ENCODE measurements at places on chromosomes 16 and 17.

- DNase-seq: no peak
Measured at GRCh38 chr16:85240982-85241924, 129.0 kb upstream of the CIBAR2 start.

GRCh38 chr16:76346210-76346609 is 69.0 kb downstream of the CNTNAP4 start:
- DNase-seq: no peak

DNA sequence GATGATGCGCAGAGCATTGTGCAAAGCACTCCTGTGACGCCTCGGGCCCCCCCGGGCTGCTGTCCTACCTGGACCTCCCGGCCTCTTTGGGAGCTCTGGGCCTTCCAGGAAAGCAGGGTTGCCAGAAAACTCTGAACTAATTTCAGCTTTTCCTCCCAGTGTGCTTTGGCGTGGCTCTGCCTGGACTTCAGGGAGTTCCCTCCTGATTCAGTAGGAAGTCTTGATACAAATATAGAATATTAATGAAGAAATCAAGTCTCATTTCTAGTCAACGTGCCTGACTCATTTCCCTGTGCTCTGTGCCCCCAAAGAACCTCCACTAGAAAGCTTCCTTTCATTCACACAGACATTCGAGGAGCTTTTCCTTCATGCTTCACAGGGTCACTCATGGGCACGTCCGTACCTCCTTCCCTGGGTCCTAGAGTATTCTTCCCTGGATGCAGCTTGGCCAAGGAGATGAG is 84.0 kb upstream of the NOL11 start:
- DNase-seq: peak; percentile 97

GRCh38 chr16:88375996-88376834 is 6.5 kb upstream of the ZNF469 start:
- no peak for DNase-seq

- DNase-seq: no peak
Measured at GRCh38 chr17:45130681-45131615, 1.4 kb downstream of the PLCD3 start.

DNA sequence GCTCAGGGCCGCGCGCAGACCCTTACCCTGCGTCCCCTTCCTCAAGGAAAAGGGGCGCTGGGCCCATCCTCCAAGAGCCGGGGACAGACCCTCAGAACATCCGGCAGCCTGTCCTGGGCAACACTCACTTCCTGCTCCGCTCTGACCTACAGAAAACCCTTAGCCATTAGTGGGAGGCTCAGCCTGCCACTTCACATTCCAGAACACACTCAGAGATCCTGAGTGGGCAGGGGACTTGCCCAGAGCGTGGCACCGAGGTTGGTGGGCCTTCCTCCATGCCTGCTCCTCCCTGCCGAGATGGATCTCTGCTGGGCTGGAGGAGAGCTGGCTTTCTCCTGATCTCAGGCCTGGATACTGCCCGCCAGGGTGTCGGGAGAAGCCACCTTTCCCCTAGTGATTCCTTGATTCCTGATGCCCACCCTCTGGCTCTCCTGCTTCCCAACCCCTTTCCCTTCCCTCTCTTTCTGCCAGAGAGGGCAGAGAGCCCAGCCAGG is 1.5 kb downstream of the SCARF1 start:
- DNase-seq: peak; percentile 67

GRCh38 chr16:88939245-88939971 is 37.6 kb downstream of the CBFA2T3 start:
- no peak for DNase-seq

DNA sequence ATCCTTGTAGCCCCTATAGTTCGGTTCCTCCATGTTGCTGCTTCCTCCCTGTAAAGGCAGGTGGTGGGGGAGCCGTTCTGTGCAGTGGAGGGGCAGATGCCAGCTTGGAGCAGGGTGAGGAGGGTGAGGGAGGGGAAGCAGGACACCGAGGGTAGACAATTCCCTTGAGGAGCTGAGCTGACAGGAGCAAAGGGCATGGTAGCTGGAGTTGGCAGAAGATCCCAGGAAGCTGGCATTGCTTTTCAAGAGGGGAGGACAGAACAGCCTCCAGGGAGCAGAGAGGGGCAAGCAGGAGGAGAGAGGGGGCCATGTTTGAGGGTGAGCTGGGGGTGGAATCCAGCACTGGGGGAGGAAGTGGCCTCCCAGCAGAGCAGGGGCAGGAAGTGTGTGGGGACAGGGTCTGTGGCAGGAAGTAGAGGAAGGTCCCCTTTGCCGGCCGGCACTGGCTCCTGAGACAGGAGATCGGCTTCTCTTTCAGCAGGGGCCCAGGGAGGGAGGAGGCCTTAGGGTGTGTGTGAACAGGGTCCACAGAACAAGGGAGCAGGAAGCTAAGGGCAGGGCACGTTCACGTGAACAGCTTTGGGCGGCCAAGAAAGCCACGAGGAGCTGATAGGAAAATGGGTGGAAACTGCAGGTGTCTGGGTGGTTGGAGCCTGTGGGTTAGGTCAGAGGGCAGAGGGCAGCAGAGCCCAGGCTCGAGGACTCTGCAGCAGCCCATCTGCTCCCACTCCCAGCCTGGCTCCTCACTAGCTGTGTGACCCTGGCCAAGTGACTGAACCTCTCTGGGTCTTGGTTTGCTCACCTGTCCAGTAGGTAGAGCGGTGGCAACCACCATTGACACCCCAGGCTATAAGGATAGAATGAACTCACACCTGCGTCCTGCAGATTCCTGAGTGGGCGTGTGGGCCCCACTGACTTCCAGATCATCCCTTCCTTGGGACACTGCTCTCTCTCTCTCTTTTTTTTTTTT is 17.5 kb upstream of the SPNS2 start:
- no peak for DNase-seq

DNA sequence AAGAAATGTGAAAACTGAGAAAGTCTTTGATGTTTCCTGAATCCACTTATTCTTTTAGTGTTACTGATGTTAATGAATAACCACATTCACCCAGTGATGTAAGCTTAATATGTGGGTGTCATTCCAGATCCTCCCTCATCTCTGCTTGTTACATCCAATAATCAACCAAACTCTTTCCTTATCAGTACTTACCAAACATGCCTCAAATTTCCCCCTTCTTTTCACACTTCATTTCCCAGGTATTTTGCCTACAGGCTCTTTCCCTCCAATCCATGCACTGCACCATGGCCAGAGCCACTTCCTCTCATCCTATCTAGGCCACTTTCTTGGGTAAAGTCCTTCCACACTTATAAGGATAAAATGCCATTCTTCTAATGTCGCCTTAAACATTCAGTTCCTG is 451.5 kb downstream of the NPIPA7 start:
- no peak for DNase-seq

- no peak for DNase-seq
Measured at GRCh38 chr17:27403480-27404005, 52.7 kb upstream of the KSR1 start.

DNA sequence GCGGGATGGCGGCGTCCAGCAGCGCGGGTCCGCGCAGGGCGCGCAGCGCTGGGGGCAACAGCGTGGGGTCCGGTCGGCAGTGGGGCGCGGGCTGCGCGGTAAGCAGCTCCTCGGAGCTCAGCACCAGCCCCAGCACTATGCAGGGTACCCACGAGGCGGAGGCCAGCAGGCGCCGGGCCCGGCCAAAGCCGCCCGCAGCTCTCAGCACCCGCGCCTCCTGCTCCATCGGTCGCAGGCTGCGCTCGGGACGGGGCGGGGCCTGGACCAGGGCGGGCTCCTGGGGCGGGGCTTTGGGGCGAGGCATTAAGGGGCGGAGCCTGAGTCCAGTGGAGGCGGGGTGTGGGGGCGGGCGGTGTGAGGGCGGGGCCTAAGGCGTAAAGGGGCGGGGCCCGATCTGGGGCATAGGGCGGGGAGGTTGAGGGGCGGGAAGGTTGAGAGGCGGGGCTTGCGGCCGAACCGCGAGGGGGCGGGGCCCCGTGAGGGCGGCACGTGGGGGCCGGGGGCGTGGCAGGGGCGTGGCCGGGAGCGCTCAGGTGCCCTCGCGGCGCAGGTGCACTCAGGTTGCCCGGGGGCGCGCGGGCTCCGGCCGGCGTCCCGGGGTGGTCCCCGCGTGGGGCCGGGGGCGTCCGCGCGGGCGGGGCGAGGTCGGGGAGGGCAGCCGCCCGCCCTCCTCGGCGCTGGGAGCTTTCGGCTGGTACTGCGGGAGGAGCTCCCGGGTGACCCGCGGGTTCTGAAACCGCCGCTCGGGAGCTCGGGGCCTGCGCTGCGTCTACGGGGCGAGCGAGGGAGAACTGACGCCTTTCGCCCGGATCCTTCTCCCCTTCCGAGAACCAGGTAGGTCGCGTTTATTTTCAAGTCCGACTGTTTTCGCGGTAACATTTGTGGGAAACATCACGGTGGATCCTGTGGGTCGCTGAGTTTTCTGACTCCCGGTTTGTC is 1.4 kb upstream of the SLC22A31 start:
- DNase-seq: peak; percentile 47

- DNase-seq: peak; percentile 32
Measured at GRCh38 chr17:64202683-64203344, 60.2 kb downstream of the TEX2 start.

- no peak for DNase-seq
Measured at GRCh38 chr17:81910840-81911276, 341 bp downstream of the PCYT2 start.

DNA sequence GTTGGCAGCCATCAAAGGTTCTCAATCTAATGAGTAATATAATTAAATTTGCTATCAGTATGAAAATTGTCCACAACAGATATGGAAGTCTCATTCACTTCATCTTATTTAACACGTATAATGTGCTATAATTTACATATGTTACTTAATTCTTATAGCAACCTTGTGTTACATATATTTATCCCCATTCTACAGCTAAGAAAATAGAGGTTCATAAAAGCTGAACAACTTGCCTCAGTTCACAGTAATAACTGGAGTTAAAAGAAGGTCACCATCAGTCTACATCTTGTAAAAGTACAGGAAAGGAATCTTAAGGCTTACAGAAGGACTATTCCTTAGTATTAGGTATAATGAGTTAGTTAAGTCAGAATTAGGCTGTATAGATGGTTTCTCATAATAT is 27.9 kb downstream of the STXBP4 start:
- no peak for DNase-seq

DNA sequence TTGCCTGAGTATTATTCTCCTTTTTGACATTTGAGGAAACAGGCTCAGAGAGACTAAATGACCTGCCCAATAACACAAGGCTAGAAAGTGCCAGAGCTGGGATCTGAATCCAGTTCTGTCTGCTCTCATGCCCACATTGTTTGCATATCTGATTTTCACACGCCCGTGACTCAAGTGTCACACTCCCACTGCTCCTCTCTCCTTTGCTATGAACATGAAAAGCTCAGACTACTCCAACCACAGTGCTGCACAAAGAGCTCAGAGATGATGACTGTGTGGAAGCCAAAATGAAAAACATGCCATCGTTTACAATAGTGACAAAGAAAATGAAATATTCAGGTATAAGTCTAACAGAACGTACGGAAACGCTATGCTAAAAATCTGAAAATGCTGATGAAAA is 107.9 kb downstream of the SMG6 start:
- DNase-seq: no peak

DNA sequence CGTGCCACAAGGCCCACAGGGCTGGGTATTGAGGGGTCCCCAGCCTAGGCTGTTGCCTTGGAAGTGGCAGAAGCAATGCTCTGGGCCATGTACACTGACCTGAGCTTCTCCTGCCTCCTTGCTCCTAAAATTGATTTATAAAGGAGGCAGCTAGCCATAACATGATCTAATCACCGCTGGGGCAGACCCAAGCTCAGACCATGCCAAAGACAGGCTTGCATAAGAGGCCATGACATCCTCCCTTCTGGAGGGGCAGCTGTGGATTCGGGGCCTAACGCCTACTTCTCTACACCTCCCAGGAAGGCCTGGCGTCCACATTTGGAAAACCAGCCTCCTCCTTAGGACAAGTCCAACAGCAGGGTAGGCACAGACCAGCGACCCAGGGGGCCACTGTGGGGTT is 12.3 kb downstream of the HSD11B2 start:
- DNase-seq: no peak

DNA sequence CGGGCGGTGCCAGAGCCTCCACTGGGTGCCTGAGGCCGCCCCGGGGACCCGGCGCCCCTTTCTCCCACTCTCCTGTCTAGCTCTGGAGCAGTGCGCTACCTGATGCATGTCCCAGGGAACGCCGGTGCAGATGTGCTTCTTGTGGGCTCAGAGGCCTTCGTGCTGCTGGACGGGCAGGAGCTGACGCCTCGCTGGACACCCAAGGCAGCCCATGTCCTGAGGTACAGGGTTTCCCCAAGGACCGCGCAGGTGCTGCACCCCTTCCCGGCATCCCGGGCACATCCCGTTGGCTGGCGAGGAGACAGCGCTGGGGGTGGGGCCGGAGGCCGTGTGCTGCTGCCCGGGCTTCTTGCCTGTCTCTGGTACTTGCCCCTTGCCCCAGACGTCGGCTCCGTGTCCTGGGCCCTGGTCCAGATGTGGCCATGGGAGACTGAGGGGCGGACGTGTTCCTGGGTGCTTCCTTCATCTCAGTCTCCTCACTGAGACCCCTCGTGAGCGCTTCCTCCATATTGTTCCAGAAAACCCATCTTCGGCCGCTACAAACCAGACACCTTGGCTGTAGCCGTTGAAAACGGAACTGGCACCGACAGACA is 12.5 kb downstream of the RGS11 start:
- DNase-seq: no peak

GRCh38 chr16:46812781-46813540 is 18.0 kb downstream of the C16orf87 start:
- no peak for DNase-seq

GRCh38 chr16:56910654-56911539 is 21.0 kb upstream of the HERPUD1 start:
- peak; percentile 46 for DNase-seq

GRCh38 chr17:68562736-68563135 is 38.4 kb downstream of the FAM20A start:
- no peak for DNase-seq

- DNase-seq: no peak
Measured at GRCh38 chr17:4562015-4562969, 1.9 kb upstream of the GGT6 start.

- DNase-seq: no peak
Measured at GRCh38 chr17:50329716-50330115, 16.2 kb upstream of the XYLT2 start.

DNA sequence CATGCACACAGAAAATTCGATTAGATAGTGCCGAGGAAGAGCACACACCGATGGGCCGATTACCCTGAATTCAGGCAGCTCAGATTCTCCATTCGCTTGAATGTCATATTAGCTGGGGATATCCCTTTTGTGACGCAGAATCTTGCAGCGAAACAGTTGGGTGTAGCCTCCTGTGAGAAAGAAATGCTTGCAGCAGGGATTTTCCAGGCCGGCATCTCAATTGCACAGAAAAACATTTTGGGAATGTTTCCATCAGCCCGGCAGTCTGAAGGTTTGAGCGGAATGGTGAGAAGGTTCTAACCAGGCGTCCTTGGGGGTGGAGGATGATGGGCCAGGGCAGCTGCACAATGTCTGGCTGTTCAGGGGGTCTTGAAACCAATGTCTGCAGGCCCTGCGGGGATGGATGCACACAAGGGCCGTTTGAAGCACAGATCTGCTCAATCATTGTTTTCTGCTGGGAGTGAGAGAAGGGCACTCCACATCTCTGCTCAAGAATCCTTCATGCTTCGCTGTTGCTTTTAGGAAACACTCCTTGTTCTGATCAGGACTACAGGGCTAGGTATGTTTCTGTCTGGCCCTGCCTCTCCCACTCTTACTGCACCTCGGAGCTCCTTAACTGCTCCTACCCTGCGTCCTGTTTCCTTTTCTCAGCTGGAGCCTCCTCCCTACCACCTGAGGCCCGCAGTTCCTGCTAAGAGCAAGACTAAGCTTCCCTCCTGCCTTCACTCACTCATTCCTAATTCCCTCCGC is 94.6 kb downstream of the CMIP start:
- no peak for DNase-seq

- DNase-seq: no peak
Measured at GRCh38 chr16:84552135-84552534, 47.7 kb upstream of the MEAK7 start.

Measured in kidney capillary endothelial cell (primary cell).